Ascending aorta (tissue), 2 donors: ENCODE measurements at places on chromosomes 6 and 20.

GRCh38 chr6:31901415-31901952, 402 bp downstream of the ZBTB12 start:
- no peak for DNase-seq
- peak overlapping the region; percentile 79 for H3K4me3 ChIP-seq
- no peaks in the 10 kb centered on the region for H3K36me3 ChIP-seq
- H3K4me1 ChIP-seq: peaks cover 6% of the 10 kb centered on the region
- H3K27ac ChIP-seq: peak overlapping the region; percentile 77

GRCh38 chr6:163583558-163583957, 169.0 kb downstream of the QKI start:
- H3K27ac ChIP-seq: no peak overlapping the region
- H3K36me3 ChIP-seq: no peaks in the 10 kb centered on the region
- H3K4me1 ChIP-seq: peaks cover 5% of the 10 kb centered on the region
- H3K4me3 ChIP-seq: no peak overlapping the region
- no peak for DNase-seq

DNA sequence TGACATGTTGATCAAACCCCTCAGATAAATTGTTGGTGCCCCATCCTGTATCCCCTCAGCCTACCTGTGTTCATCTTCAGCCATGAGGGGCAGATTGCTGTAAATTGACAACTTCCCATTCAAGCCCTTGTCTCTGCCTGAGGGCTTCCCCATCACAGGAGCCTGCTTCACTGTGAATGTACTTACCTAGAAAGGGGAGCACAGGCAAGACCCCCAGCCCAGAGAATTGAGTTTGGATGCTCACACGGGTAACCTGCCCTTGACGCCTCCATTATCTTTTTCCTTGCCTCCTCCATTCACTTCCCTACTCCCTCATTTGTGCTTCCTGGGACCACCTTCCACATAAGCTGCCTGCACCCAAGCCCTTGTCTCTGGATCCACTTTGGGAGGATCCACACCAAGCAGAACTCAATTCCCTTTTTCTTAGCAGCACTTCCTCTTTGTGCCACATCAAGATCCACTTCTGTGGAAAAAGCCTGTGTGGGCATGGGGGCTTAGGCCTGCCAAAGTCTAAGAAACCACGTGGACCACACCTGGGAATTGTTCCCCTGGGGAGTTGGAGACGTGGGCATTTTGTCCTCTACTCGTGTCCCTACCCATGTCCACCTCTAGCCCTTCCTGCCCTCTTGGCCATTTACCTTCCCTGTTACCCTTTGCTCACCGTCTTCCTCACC, 103.4 kb upstream of the FOXA2 start:
- H3K36me3 ChIP-seq: no peaks in the 10 kb centered on the region
- no peak for DNase-seq
- H3K27ac ChIP-seq: no peak overlapping the region
- H3K4me1 ChIP-seq: peaks cover 3% of the 10 kb centered on the region
- H3K27me3 ChIP-seq: no peaks in the 10 kb centered on the region

GRCh38 chr6:27296106-27296783, 15.8 kb downstream of the POM121L2 start:
- no peaks in the 10 kb centered on the region for H3K4me1 ChIP-seq
- no peak overlapping the region for H3K27ac ChIP-seq

DNA sequence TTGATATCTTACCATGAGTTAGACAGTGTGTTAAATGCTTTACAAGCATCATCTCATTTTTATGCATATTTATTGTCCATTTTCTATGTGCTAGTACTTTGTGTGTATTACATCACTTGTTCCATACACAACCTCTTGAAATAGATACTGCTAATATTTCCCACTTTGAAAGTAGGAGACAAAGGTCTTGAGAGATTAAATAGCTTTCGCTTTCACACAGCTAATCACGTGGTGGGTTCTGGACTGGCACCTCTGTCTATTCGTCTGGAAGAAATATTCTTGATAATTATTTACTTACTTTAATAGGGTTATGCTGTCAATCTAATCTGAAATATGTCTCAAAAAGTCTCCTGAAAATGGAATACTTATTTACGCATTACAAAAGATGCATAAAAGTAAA, 30.2 kb downstream of the EPHA7 start:
- no peak overlapping the region for H3K4me3 ChIP-seq
- H3K27me3 ChIP-seq: no peaks in the 10 kb centered on the region
- H3K36me3 ChIP-seq: no peaks in the 10 kb centered on the region
- no peak for DNase-seq
- H3K4me1 ChIP-seq: no peaks in the 10 kb centered on the region
- H3K27ac ChIP-seq: no peak overlapping the region

- H3K27ac ChIP-seq: no peak overlapping the region
- H3K4me1 ChIP-seq: no peaks in the 10 kb centered on the region
- no peak for DNase-seq
Observed at GRCh38 chr6:162154001-162154400, 573.6 kb downstream of the PRKN start.

- no peak for DNase-seq
- H3K27me3 ChIP-seq: no peaks in the 10 kb centered on the region
- H3K4me3 ChIP-seq: no peak overlapping the region
- H3K27ac ChIP-seq: peak overlapping the region; percentile 74
- peaks cover 11% of the 10 kb centered on the region for H3K4me1 ChIP-seq
Observed at GRCh38 chr6:126182650-126183311, 157.1 kb upstream of the CENPW start.

GRCh38 chr20:787825-788224, 19.5 kb upstream of the SLC52A3 start:
- no peaks in the 10 kb centered on the region for H3K4me1 ChIP-seq
- no peak overlapping the region for H3K27ac ChIP-seq
- H3K27me3 ChIP-seq: no peaks in the 10 kb centered on the region
- H3K4me3 ChIP-seq: no peak overlapping the region
- DNase-seq: no peak

DNA sequence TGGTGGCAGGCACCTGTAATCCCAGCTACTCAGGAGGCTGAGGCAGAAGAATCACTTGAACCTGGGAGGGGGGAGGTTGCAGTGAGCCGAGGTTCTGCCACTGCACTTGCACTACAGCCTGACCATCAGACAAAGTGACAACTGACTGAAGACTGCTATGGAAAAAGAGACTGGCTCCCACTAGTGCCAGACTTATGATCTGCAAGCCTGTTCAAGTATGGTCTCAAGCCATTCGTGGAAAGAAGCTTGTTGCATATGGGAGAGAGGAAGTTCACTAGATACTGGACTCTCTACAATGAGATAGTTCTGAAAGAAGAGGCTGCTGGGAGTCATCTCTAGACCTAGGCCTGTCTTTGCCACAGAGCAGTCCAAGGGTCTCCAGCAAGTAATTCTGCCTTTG, 26.7 kb downstream of the MDN1 start:
- DNase-seq: no peak
- no peak overlapping the region for H3K27ac ChIP-seq
- no peaks in the 10 kb centered on the region for H3K4me1 ChIP-seq
- peaks cover 58% of the 10 kb centered on the region for H3K36me3 ChIP-seq
- no peaks in the 10 kb centered on the region for H3K27me3 ChIP-seq
- no peak overlapping the region for H3K4me3 ChIP-seq

- H3K27ac ChIP-seq: no peak overlapping the region
- DNase-seq: no peak
- no peak overlapping the region for H3K4me3 ChIP-seq
- H3K4me1 ChIP-seq: no peaks in the 10 kb centered on the region
- no peaks in the 10 kb centered on the region for H3K27me3 ChIP-seq
Observed at GRCh38 chr6:135087403-135087802, 32.8 kb upstream of the HBS1L start.

GRCh38 chr6:33571637-33572316, 8.3 kb downstream of the BAK1 start:
- peaks cover 23% of the 10 kb centered on the region for H3K36me3 ChIP-seq
- H3K27ac ChIP-seq: peak overlapping the region; percentile 92
- peaks cover 4% of the 10 kb centered on the region for H3K4me1 ChIP-seq
- no peak for DNase-seq

DNA sequence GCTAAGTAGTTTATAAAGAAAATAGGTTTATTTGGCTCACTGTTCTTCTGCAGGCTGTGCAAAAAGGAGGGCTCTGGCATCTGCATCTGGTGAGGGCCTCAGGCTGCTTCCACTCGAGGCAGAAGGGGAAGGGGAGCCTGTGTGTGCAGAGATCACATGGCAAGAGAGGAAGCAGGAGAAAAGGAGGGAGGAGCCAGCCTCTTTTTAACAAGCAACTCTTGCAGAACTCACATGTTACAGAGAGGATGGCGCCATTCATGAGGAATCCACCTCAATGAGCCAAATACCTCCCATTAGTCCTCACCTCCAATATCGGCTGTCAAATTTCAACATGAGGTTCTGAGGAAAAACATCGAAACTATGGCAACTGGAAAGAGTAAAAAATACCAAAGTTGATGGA, 666.6 kb upstream of the SLC35B3 start:
- no peaks in the 10 kb centered on the region for H3K27me3 ChIP-seq
- no peaks in the 10 kb centered on the region for H3K36me3 ChIP-seq
- DNase-seq: no peak
- no peak overlapping the region for H3K4me3 ChIP-seq
- H3K27ac ChIP-seq: no peak overlapping the region
- no peaks in the 10 kb centered on the region for H3K4me1 ChIP-seq

DNA sequence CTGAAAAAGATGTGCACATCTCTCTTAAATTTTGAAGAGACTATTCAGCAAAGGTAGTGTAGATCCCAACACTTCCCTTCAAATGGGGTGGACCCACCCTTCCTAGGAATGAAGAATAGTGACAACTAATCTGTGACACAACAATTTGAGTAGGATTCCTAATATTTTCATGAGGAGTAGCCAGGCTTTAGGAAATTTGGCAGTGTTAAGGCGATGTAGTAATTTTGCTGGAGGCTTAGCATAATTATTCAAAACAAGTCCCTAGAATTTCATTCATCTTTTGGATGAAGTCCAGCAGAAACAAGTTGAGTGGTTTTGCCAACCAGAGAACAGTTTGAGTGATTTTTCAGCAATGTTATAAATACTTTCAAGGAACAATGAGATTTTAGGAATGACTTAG, 52.4 kb downstream of the ELOVL4 start:
- no peak overlapping the region for H3K27ac ChIP-seq
- no peak overlapping the region for H3K4me3 ChIP-seq
- DNase-seq: no peak
- H3K4me1 ChIP-seq: no peaks in the 10 kb centered on the region
- no peaks in the 10 kb centered on the region for H3K27me3 ChIP-seq
- no peaks in the 10 kb centered on the region for H3K36me3 ChIP-seq

- H3K27ac ChIP-seq: no peak overlapping the region
- H3K4me1 ChIP-seq: peaks cover 3% of the 10 kb centered on the region
- H3K27me3 ChIP-seq: no peaks in the 10 kb centered on the region
- no peak for DNase-seq
- H3K4me3 ChIP-seq: no peak overlapping the region
Observed at GRCh38 chr20:1964061-1964460, 29.8 kb downstream of the PDYN start.

GRCh38 chr6:111846492-111847409, 26.5 kb downstream of the FYN start:
- H3K4me3 ChIP-seq: no peak overlapping the region
- no peak overlapping the region for H3K27ac ChIP-seq
- no peaks in the 10 kb centered on the region for H3K36me3 ChIP-seq
- H3K4me1 ChIP-seq: peaks cover 2% of the 10 kb centered on the region
- no peaks in the 10 kb centered on the region for H3K27me3 ChIP-seq
- DNase-seq: no peak

GRCh38 chr6:39814236-39814635, 22.1 kb downstream of the DAAM2 start:
- H3K27ac ChIP-seq: peak overlapping the region; percentile 63
- no peaks in the 10 kb centered on the region for H3K27me3 ChIP-seq
- no peaks in the 10 kb centered on the region for H3K36me3 ChIP-seq
- no peak overlapping the region for H3K4me3 ChIP-seq

- DNase-seq: no peak
- H3K4me3 ChIP-seq: peak overlapping the region; percentile 53
- peaks cover 4% of the 10 kb centered on the region for H3K4me1 ChIP-seq
- peak overlapping the region; percentile 94 for H3K27ac ChIP-seq
Observed at GRCh38 chr6:53359843-53360092, 11.0 kb upstream of the ELOVL5 start.

DNA sequence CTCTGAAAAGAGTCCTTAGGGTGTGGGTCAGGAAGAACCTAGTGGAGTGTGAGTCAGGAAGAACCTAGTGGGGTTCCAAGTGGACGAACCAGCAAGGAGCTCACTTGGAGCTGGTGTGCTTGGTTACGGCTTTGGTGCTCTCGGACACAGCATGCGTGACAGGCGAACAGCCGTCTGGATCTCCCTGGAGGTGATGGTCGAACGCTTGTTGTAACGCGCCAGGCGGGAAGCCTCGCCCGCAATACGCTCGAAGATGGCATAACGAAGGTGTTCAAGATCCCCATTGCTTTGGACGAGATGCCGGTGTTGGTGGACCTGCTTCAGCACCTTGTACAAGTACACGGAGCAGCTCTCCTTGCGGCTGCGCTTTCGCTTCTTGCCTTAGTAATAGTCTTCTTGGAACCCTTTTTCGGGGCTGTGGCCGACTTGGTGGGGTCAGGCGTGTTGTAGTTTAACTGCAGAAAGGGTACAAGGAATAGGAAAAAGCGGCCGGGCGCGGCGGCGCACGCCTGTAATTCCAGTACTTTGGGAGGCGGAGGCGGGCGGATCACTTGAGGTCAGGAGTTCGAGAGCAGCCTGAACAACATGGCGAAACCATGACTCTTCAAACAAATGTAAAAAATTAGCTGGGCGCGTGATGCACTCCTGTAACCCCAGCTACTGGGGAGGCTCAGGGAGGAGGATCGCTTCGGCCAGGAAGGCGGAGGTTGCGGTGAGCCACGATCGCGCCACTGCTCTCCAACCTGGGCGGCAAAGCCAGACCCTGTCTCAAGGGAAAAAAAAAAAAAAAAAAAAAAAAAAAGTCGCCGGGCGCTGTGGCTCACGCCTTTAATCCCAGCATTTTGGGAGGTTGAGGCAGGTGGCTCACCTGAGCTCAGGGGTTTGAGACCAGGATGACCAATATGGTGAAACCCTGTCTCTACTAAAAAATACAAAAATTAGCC, 48.0 kb downstream of the OR2B2 start:
- H3K4me3 ChIP-seq: peak overlapping the region; percentile 73
- H3K36me3 ChIP-seq: no peaks in the 10 kb centered on the region
- H3K27ac ChIP-seq: peak overlapping the region; percentile 61
- no peak for DNase-seq
- no peaks in the 10 kb centered on the region for H3K27me3 ChIP-seq

DNA sequence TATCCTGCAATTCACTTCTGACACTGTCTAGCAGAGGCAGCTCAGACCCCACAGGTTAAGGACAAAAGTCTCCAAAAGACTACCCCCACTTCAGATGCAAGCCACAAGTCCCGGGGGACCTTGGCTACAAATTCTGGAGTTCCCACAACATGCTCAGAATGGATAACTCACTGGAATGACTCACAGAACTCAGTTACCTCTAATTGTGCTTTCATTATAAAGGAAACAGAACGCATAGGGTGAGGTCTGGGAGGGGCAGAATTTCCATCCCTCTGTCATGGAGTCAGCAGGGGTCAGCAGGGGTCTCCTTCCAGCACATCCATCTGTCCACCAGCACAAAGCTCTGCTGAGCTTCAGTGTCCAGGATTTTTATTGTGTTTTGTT, 184.2 kb downstream of the CDH4 start:
- no peak for DNase-seq
- H3K27me3 ChIP-seq: no peaks in the 10 kb centered on the region
- no peaks in the 10 kb centered on the region for H3K36me3 ChIP-seq
- H3K4me1 ChIP-seq: no peaks in the 10 kb centered on the region
- H3K27ac ChIP-seq: no peak overlapping the region
- H3K4me3 ChIP-seq: no peak overlapping the region
